ENCODE measurements at places on chromosomes 11 and 22.

DNA sequence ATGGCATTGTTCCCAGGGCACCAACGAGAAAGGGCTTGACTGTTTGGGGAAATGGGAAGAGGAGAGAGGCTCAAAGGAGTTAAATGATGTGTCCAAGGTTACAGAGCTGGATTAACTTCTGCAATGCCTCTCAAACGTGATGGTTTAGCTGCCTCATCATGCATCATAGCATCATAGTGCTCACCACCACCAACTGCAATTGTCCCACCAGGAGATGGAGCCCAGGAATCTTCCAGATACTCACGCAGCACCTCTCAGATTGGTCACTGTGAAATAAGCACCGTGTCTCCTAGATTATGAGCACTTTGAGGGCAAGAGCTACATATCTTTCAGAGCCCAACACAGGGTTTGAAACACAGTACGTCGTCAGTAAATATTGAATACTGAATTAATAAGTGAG lies 69.2 kb downstream of the PRSS23 start:
- no peak for DNase-seq

DNA sequence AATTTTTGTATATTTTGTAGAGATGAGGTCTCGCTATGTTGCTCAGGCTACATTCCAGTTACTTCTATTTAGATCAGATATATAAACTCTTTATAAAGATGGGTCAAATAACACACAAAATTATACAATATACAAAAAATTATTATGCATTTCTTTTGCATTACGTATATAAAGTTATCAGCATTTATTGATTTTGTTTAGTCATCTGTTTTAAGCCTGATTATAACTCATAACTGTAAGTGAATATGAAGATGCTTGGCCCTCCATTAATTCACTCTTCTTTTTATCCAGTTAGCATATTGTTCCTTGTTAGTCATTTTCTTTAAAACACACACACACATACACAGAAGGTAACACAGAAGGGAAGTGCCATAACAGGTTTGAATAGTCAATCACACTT lies 14.5 kb downstream of the AQP11 start:
- DNase-seq = no peak

GRCh38 chr11:8234425-8234821 lies 29.3 kb downstream of the LMO1 start:
- DNase-seq = no peak

- peak; percentile 68 for DNase-seq
These were observed 14.9 kb downstream of the EIF4ENIF1 start for GRCh38 chr22:31474743-31475142.

DNA sequence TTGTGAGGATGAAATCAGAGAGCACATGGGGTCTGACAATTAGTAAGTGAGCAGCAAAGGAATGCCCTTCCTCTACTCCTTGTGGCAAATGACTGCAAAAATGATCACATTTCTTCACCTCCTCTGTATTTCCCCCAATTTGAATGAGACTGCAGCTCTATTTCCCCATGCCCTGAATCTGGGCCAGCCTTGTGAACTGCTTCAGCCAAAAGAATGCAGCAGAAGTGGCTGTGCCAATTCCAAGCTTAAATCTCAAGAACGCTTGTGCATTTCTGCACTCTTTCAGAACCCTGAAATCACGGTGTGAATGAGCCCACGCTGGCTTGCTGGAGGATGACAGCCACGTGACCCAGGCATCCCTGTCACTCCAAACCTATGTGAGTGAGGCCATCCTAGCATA lies 9.9 kb downstream of the SLC43A3 start:
- no peak for DNase-seq

GRCh38 chr11:1437500-1437899 lies 47.8 kb downstream of the BRSK2 start:
- DNase-seq = peak; percentile 26

DNA sequence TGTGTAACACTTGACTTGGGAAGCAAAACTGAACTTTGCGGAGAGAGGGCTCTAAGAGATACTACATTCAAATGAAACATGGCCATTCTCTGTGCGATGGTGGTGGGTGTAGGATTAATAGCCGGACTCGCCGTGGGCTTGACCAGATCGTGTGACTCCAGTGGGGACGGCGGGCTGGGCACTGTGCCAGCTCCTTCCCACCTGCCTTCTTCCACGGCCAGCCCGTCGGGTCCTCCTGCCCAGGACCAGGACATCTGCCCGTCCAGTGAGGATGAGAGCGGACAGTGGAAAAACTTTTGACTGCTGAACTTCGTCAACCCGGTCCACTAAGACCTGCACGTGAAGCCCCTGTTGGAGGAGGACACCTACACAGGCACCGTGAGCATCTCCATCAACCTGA lies 137.4 kb downstream of the OR4C45 start:
- no peak for DNase-seq

DNA sequence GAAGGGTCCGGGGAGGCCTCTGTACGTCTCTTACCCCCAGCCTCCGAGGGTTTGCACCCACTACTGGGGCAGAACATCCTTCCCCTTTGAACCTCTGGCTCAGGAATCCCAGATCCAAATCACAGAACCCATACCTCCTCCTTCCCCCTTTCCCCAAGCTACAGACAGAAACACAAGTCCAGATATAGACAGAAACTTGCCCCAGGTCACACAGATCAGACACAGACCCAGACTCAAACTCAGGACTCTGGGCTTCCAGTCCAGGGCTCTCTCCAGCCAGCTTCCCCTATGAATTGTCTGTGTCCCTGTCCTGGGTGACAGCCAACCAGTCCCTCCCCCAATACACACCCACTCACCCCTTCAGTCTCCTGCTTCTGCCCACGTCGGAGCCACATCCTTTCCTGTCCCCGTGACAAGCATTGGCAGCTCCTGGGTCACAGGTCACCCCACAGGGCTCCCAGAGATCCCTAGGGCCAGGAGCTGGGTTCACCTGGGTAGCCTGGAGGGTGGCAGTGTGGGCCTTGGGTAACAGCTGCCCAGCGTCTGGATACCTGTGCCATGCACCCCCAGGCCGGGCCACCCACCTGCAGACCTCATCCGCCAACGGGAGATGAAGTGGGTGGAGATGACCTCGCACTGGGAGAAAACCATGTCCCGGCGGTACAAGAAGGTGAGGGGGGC lies 772 bp downstream of the TBC1D10C start:
- no peak for DNase-seq

DNA sequence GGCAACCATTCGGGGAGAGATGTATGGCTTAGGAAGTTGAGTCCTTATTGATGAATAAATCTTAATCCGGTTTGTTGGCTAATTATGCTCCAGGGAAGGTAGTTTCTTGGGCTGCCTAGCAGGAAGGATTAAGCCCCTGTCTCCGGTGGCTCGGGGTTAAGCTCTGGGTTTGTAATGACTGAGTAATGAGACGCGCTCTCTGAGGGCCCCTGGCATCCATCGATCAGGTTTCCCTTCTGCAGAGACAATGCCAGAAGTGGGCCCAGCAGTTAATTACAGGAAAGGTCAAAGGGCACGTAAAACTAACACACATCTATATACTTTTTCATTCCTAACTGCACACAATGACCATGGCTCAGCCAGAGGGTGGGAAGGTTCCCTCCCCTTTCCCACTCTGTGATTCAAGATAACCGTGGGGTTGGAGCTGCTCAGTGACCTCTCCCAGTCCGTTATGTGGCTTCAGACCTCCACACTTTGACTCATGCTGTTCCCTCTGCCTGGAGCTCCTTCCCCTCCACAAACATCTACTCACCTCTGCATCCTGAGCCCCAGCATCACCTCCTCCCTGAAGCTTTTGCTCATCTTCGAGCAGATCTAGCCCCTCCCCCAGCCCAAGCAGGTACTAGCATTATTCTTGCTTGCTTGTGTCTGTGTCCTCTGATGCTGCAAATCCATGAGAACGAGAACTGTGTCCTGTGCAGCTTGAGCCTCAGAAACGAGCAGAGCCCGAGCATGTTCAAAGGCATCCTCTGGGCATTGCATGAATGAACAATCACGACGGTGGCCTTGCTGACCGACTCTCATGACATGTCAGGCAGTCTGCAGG lies 16.6 kb downstream of the SCUBE1 start:
- no peak for DNase-seq

- no peak for DNase-seq
These were observed 86.6 kb upstream of the ARHGAP32 start for GRCh38 chr11:129278586-129279319.

DNA sequence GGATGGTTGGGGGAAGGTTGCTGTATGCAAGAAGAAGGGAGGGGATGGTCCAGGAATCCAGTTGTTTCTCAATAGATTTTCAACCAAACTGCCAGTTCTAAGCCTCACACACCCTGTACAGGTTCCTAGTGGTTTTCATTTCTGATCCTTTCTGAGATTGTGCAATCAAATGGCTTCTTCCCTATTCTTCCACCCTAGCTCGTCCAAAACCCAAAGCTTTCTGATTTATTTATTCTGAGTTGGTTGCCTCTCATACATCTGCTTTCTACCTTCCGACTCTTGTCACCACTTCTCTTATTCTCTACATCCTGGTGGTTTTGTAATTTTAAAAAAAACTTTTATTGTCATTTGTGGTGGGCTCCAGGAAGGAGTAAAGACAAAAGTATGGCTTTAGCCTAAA lies 12.6 kb downstream of the OR5A2 start:
- no peak for DNase-seq

DNA sequence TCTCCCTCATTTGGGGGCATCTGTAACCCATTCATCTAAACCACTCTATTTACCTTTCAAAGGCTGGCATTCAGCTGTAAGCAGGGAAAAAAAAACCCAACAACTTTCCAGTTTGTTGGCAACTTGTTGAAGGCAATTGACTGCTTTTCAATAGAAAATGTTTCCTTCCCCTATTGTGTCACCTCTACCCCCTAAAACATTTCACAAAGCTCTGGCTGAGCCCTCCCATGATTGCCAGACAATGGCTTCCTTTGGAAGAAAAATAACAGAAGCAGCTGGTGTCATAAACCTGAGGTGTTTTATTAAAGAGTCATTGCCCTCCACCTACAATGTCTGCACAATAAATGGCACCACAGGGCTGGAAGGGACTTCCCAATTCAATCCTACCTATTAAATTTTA lies 22.1 kb upstream of the PSMA1 start:
- DNase-seq = no peak

DNA sequence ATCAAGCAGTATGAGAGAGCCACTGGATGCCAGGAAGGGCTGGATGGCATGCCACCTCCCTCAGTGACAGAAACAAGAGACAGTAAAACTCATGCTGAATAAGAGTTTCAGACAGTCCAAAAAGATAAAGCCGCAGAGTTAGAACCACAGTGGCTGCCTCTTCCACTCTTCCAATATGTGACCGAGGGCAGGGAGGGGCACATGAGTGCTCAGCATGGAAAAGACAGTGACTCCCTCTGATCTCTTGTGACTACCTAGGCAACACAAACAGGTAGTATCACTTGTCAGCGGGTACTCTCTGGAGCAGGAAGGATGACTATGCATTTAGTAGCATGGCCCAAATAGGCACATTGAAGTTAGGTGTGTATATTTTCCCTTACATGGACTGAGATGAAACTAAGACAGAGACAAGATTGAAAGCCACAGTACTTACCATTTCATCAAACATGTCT lies 295.4 kb downstream of the CADM1 start:
- no peak for DNase-seq

DNA sequence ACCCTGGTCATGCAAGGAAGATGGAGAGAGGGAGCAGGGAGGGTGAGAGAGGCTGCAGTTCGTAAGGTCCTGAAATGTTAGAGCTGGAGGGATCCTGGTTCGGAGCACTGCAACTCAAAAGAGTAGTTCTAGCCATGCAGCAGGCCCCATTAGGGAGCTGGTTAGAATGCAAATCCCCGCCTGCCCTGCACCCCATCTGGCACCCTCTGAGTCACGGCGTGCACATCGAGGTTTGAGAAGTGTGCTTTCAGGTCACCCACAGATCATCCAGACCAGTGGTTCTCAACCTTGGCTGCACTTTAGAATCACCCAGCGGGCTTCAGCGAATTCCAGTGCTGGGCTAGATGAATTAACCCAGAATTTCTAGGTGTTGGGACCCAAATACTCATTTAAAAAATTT lies 48.2 kb downstream of the ST3GAL4 start:
- DNase-seq = no peak

DNA sequence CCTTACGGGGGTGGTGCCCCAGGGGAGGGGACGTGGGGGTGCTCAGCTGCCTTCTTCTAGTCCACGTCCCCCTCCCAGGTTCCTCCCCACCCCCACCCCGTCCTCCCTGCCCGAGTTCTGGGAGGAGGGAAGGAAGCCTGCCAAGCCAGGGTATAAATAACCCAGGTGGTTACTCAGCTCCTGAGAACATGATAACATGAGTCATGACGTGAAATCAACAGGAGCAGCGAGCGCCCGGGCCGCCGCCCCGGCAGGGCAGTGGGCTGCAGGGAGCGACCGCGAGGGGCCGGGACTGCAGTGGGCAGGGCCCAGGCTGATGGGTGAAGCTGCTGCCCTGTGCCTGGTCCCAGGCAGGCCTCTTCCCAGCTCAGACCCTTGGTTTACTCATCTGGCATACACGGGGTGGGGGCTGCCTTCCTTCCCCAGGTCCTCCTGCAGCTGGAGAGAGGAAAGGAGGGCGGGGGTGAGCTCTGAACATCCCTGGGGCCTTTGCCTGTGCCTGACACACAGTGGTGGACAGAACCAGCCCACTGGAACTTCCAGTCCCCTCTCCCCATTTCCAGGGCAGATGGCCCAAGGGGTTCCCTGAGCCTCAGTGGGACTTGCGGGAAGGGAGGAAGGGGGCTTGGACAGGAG lies 8.8 kb upstream of the PDGFB start:
- DNase-seq = peak; percentile 72

DNA sequence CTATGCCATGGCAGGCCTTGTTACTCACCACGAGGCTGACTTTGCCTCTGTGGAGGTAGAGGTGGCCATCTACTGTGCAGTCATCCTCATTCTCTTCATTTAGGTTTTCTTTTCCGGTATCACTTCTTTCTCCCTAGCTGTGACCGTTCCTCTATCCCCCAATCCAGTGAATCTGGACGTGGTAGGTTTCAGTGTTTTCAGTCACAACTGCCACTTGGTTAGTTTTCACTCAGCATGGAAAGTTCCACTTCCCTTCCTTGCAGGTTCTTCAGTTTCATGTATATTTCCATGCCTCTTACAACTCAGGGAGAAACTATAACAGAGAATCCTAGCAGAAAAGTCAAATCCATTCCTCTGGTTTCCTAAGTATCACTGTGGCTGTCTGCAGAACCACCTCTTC lies 1.9 kb downstream of the HPS4 start:
- no peak for DNase-seq

GRCh38 chr11:74025467-74026166 lies 16.7 kb upstream of the UCP3 start:
- DNase-seq = peak; percentile 52

- DNase-seq = no peak
These were observed 96.5 kb upstream of the NCAM1 start for GRCh38 chr11:112864672-112865071.

GRCh38 chr11:125457814-125458343 lies 38.2 kb downstream of the FEZ1 start:
- peak; percentile 80 for DNase-seq

GRCh38 chr11:35688023-35688422 lies 25.4 kb downstream of the TRIM44 start:
- peak; percentile 44 for DNase-seq

GRCh38 chr11:109405671-109406070 lies 16.3 kb upstream of the C11orf87 start:
- DNase-seq = peak; percentile 49

GRCh38 chr11:16758382-16759024 lies 20.1 kb downstream of the C11orf58 start:
- no peak for DNase-seq
